Stimulated activated CD4-positive, alpha-beta T cell treated with anti-CD3 and anti-CD28 coated beads, Interleukin-2, amount 100 ng/mL, for 4 hours (primary cell): ENCODE measurements at places on chromosomes 12 and 14.

DNA sequence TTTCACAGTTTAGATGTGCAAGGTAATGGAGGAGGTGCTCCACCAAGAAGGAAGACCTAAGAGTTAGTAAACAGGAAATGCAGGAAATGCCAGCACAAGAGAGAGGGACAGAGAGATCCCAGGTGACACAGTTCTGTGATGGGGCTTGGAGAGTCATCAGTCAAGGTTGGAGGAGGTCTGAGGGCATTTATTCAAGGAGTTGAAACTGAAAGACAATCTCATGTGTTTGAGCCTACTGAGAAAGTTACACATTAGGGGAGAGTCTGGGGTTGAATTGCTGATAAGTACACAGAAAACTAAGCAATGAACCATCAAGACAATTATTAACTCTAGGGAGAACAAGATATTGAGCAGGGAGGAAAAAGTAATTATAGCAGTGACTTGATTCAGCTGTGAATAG, 138.5 kb downstream of the ANO6 start:
- no peak for DNase-seq

GRCh38 chr12:131027876-131028586, 74.3 kb downstream of the ADGRD1 start:
- no peak for DNase-seq

DNA sequence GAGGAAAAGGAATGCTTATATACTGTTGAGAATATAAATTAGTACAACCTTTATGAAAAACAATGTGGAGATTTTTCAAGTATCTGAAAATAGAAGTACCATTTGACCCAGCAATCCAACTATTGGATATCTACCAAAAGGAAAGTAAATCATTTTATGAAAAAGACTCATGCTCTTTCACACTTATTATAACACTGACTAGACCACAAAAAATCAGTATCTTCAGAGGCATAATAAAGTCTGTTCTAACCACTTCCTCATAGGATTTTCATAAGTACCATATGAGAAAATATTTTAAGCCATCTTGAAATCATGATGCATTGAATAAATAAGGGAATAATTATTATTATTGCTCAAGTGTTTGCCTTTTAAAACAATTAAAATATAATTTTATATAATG, 90.8 kb downstream of the SLCO1B1 start:
- no peak for DNase-seq

GRCh38 chr14:47189911-47190484, 485.4 kb downstream of the MDGA2 start:
- DNase-seq, result no peak

- DNase-seq, result no peak
Observed at GRCh38 chr12:115722181-115722580, 555.3 kb downstream of the MED13L start.

- no peak for DNase-seq
Observed at GRCh38 chr12:79945433-79945832, 10.5 kb upstream of the PPP1R12A start.

DNA sequence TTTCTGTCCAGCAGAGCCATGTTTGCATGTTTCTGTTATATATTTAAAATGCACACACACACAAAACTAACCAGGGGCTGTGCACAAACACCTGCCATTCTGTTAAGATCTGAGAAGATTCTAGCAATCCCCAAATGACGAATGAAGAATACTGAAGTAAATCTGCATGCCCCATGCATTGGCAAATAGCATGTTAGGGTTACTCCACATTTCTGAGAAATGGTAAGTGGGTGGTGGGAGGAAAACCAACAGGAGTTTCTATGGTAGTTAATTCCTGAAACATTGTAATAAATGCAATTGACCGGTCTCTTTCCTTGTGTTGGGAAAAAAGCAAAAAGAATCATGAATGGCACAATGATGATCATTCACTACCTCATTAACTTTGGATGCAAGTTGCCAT, 318.0 kb downstream of the BCAT1 start:
- DNase-seq, result no peak

DNA sequence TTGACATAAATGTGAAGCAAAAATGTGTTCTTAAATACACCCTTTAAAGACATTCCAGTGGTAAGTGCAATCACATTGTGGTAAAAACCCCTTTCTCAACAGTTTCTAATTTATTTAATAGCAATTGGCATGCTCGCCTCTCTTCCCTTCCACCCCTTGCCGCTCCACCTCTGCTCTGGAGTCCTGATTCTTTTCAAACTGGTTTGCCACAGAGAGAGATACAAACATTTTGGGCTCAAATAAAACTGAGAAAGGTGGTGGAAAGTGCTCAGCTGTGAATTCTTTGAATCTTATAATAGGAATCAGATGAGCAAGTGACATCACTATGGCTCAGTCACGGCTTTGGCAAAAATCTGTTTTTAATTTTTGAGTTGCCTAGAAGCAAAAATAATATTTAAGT, 993.9 kb downstream of the GALC start:
- DNase-seq, result no peak

GRCh38 chr12:53489242-53489864, 9.9 kb downstream of the MAP3K12 start:
- no peak for DNase-seq

DNA sequence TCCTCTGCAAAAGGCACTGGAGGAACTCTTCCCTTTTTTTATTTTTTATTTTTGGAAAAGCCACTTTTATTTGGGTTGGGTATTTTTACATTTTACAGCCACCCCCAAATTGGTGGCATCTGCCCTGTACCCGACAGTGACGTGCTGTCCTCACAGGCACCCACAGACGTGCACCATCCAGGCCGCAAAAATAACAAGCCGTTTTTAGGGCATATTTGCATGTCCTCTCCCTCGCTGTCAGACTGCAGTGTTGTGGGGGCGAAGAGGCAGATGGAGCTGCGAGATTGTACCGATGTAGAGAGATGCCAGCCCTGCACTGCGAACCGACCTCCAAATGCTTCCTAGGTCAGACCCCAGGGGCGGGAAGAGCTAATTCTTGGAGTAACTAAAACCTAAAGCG, 12.2 kb downstream of the JDP2 start:
- no peak for DNase-seq

DNA sequence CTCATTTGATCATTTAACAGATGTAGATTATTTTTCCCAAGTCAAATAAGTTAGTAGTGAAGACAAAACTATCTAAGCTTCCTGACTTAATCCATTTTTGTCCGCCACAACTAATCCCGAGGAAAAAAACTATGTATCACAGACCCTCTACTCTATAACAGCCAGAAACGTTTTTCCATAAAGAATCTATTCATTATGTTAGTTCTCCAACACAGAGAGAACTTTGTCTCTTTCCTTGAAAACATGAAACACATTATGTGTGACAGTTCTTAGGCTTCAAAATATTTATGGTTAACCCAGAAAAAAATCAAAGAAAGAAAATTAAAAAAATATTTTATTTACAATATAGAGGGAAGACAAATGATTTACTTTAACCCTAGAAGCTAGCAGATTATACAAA, 100.1 kb downstream of the PLEKHG7 start:
- DNase-seq, result no peak

GRCh38 chr14:99426813-99427346, 53.8 kb downstream of the SETD3 start:
- no peak for DNase-seq

DNA sequence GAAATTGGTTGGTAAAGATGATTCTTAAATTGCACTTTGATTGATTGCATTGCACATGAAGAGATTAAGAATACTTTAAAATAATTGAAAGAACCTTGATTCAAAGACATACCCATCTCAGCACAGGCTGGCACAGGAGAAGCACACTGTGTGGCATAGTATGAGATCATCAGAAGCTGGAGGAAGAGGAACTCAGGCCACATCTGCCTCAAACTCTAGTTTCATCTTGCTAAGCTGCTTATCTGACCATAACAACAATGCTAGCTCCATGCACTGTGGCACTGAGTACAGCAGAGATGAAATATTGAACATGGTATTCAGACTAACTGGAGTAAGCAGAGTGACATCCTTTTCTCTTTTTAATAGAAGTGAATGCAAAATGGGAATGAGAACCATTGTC, 99.1 kb downstream of the TBC1D30 start:
- DNase-seq, result no peak
